ENCODE measurements at places on chromosomes 2 and 18.

DNA sequence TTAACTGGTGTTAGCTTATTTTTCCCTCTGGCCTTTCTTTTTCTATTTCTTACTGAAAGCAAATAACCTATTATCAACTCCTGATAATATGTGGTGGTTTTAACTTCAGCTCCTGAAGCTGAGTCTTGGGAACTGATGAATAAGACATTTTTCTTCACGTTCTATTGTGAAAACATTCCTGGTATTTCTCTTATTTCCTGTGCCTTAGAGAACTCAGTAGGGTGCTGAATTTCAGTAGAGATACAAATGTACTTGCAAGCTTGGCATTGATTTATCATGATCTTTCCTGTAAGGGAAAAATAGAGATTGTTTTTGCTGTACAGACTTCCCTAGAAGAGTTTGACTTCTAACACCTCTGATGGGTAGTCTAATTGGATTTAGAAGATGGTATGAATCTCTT is 52.8 kb upstream of the DCC start:
- no peak for DNase-seq

DNA sequence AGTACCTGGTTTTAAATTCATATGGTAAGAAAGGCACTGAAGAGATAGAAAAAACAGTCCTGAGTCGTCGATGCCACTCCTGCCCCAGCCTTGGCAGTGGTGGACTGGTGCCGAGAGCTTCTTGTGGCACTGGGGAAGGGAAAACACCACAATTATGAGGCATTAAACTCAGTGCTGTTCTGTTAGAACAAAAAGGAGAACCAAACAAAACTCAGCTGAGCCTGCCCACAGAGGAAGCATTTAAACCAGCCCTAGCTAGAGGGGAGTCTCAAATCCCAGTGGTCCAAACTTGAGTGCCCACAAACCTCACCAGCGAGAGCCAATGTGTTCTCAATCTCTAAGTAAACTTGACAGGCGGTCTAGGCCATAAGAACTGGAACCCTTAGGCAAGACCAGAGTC is 1254.5 kb upstream of the FAM98A start:
- DNase-seq, result no peak

- no peak for DNase-seq
These were observed 9.7 kb upstream of the MTHFD2 start for GRCh38 chr2:74188696-74189095.

DNA sequence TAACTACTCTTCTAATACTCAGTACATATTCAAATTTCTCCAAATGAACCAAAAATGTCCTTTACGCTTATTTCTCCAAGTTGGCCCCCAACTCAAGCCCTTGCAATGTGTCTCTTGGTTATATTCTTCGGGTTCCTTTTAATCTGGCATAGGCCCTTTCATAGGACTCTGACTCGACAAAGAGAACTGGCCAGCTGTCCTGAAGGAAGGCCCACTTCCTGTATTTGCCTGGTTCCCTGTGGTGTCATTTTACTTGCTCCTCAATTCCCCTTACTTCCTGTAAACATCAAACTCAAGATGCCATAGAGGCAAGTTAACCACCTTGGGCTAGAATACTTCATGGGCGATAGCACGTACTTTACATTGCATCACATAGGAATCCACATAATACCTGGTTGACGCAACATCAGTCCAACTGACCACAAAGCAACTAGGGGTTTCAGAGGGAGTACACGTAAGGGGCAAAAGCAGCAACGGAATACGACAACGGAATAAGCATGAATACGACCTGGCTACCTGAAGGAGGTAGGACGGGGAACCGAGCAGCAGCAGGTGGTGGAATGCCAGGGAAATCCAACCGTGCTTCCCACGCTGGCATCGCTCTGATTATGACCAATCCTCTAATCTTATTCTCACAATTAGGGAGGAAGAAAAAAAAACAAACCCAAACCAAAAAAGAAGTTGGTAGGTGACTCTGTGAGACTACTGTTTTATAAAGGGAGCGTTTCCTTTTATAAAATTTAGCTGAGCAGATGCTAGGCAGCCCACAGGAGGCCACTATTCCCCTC is 823 bp upstream of the GORASP2 start:
- DNase-seq, result no peak

DNA sequence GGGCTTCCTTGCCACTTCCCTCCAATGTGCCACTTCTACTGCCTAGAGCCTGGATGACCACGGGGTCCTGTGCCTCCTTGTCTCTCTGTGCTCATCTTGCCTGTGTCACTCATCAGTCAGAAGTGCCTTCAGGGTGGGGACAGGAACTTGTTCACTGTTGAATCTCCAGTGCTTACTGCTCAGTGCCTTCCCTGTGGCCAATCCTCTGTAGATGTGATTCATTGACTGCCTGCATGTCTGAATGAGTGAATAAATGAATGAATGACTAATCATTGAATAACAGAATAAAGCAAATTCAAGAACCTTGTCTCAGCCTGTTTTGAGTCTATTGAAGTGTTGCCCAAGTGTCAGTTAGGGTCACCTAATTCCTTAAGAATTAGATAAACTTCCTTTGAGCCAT is 42.3 kb upstream of the FAM136A start:
- no peak for DNase-seq

DNA sequence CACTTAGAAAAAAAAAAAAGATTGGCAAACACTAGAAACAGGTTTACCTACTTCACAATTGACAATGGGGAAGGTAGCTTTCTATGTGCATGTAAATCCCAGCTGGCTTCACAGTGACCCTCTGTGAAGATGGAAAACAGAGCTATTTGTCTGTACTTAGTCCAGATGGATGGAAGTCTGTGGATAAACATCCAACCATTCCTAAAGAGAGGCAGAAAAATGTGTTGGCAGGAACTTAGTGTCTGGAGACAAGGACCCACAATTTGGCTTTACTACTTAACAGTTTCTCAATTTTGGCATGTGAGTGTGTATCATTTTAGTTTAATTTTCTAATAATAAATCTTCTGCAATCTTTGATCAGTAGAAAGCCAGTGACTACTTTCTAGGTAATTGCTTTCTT is 154.4 kb downstream of the RAD51AP2 start:
- no peak for DNase-seq

DNA sequence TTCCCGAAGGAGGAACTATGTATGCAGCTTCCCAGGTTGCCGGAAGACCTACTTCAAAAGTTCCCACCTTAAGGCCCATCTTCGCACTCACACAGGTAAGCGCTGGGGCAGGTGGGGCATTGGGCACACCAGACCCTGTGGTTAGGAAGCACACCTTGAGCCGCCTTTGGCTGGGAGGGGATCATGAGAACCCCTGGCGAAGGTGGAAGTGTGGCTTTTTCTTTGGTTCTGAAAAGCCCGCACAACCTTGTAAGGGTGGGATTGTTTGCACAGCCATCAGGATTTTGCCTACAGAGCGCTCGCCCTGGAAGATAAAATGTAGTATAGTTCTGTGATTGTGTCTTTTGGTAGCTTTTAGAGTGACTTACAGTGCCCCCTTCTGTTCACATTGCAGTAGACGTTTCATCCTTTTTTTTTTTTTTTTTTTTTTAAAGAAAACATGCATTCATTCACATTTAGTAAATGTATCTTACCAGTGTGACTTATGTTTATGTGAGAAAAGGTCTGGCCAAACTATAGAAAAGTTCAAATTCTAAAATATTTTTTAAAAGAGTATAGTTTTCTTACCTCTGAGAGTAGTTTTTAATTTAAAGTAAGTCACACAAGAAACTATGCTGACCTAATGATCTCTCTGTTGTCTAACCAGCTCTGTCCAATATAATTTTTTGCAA is 5.3 kb downstream of the KLF11 start:
- no peak for DNase-seq

DNA sequence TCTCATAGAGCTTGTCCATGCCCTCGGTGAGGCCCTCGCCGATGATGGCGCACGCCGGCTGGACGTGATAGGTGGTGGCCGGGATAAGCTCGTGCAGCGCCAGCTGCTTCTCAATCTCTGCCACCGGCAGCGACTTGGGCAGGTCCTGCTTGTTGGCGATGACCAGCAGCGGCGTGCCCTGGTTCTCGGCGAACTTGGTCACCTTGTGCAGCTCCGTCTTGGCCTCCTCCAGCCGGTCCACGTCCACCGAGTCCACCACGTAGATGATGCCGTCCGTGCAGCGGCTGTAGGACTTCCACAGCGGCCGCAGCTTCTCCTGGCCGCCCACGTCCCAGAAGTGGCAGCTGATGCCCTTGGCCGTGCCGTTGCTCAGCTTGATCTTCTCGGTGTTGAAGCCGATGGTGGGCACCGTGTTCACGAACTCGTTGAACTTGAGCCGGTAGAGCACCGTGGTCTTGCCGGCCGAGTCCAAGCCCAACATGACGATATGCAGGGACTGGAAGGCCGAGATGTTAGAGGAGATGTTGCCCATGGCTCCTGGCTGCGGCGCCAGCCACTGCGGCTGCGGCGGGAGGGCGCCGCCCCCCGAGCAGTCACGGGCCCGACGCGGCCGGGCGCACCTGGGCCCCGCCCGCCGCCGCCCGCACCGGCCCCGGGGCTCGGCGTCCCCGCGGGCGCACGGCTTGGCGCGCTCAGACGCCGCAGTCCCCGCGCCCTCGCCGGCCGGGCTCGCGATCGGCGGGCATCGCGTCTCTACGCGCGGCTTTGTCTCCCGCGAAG is 636 bp downstream of the ARL4C start:
- peak; percentile 43 for DNase-seq

DNA sequence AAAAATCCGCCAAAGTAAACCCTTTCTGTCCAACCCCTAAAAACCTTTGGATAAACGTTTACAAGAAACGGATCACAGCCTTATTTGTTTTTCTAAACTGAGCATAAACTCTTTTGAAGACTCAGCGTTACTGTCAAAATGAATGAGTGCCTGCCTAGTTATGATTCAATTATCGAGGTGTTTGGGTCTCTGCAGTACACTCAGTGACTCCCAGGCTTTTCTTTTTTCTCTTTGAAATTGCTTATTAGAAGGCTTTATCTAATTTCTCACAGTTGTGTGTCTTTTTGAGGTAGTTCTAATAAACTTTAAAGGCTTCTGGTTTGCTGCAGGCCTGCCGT is 663 bp downstream of the RHBDD1 start:
- DNase-seq, result no peak

- DNase-seq, result no peak
These were observed 63.9 kb downstream of the COMMD1 start for GRCh38 chr2:61969376-61969775.

GRCh38 chr2:216057688-216058193 is 23.9 kb downstream of the PECR start:
- DNase-seq, result peak; percentile 34

- DNase-seq, result no peak
These were observed 215.3 kb downstream of the CALCRL start for GRCh38 chr2:187232749-187233148.

GRCh38 chr18:10797896-10798295 is 272.1 kb downstream of the NAPG start:
- no peak for DNase-seq

DNA sequence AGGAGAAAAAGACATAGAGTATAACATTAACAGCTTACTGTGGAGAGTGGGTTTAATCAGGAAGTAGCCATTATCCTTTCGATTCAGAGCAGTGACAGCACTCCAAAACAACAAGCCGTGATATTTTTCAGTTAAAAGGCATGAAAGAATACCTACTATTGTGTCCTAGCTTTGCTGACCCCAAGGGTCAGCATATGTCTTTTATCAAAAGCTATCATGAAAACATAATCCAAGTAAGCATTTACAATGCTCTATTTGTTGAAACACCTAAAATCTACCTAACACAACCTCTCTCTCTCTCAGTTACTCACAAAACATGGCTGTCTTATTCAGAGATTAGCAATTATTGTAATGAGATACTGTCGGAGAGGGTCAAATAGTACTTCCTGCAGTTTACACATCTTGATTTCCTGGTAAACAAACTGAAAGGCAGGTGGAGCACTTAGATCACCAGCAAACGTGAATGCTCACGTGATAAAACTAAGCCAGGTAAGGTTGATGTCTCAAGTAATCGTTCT is 100.0 kb downstream of the BAZ2B start:
- no peak for DNase-seq

DNA sequence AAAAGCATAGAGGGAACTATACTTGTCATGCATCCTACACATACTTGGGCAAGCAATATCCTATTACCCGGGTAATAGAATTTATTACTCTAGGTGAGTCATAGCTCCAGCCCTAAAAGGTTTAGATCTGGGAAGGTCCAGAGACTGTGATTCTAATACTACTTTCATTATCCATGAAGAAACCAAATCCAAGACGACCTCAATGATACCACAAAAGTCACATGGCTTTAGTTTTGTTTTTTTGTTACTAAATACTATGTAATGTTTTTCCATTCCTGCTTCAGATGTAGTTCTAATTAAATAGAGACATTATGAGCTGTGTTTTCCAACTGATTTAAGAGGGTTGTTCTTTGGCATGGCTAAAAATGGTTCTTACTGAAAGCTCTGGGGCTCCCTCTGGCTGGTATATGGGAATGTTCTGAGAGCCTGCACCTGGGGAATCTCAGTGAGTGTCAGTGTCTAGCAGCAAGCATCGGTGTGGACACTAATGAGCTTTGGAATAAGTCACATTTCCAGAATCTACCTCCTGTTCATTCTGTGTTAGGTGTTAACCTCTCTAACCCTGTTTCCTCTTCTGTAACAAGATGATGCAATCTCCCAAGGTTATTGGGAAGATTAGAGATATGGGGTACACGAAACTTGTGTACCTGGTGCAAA is 20.5 kb upstream of the IL1RL2 start:
- no peak for DNase-seq

- DNase-seq, result no peak
These were observed 2.3 kb downstream of the STPG4 start for GRCh38 chr2:47152803-47153202.

DNA sequence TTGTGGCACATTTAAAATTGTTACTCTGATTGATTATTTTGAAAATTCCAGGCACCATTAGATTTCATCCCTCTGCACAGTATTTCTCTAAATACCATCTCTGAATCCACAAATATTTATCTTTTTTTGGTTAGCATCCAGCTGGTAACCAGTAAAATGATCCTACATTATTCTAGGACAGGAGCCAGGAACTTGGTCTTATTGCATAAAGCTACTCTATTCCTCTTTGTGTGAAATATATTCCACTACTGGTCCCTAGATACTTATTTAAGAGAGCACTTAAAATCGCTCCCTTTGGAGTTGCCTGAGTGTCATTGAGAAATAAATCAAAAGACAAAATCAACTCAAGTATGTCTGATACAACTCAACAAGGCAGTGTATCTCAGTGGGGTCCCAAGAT is 7.4 kb upstream of the MBOAT2 start:
- DNase-seq, result no peak
